ENCODE measurements at places on chromosomes 4 and X.
A peak's percentile ranks its signal among the peaks of the same experiment; 100 is the strongest.

DNA sequence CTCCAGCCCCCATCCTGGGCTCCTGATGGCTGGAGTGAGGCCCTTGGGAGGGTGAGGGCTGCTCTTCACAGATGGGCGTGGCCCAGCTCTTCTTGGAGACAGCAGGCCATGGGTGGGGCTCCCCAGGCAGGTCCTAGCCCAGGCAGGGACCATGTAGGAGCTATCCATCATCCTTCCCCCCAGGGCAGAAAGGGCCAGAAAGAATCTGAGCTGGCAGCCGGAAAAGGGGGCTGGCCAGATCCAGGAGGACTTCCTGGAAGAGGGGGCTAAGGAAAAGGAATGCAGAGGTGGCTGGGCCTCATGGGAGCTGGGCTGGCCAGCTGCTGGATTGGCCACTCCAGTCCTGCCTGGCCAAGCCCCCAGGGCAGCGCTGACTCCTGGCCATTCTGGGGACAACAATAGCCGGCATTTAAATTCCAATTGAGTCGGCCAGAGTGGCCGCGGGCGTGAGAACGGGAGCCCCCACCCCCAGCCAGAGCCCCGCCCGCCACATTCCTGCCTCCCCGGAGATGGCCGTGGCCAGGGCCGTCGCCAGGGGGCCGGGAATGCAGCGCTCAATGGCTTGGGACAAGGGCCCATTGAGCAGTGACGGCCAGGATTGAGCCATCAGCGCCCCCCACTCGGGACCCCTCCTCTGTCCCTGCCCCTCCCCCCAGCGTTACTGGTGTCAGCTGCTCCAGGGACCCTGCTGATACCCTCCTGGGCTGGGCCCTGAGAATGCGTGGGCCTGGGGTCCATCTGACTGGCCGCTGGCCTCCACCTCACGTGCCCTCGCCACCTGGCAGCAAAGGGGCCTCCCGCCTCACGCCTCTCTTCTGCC, 15.1 kb upstream of the FGFR3 start:
- peak; percentile 53 for DNase-seq

- peak; percentile 54 for DNase-seq
These were observed 16.3 kb downstream of the PROM1 start for GRCh38 chr4:16067515-16067914.

DNA sequence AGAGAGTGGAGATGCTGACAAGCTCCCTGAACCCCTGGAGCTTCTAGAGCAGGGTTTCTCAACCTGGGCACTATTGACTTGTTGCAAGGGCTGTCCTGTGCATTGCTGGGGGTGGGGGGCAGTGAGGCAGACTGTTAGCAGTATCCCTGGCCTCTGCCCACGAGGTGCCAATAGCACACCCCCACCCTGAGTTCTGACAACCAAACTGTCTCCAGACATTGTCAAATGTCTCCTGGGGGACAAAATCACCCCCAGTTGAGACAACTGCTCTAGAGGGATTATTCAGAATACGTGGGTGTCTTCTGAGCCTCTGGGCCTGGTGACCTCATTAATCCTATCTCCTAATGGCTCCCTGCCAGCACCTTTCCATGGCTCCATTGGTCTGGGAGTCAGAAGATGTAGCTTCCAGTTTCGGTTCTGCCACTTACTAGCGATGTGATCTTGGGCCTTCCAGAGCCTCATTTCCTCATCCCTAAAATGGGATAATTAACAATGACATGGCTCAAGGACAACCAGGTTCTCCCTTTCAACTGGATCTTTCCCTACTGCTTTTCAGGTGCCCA, 17.6 kb upstream of the PJA1 start:
- no peak for DNase-seq

- no peak for DNase-seq
These were observed 241.3 kb downstream of the CFAP299 start for GRCh38 chr4:80576796-80577195.

- no peak for DNase-seq
These were observed 459.7 kb upstream of the FAT1 start for GRCh38 chr4:187183346-187183745.

DNA sequence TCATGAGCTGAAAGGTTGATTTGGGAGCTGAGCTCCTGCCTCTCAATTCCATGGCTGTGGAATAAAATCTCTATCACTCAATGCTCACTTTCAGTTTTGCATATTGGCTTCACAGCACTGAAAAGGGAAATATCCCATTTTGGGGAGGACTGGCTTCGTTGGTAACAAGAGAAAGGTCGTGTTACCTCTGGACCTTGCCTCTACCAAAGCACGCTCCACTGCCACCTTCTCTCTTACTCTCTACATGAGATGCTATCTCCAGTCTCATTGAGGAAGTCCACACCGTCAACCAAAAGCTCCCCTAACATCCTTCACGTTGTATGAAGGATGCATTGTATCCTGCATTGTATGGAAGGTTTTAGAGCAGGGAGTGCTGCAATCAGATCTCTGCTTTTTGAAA, 195.0 kb upstream of the LDB2 start:
- no peak for DNase-seq

DNA sequence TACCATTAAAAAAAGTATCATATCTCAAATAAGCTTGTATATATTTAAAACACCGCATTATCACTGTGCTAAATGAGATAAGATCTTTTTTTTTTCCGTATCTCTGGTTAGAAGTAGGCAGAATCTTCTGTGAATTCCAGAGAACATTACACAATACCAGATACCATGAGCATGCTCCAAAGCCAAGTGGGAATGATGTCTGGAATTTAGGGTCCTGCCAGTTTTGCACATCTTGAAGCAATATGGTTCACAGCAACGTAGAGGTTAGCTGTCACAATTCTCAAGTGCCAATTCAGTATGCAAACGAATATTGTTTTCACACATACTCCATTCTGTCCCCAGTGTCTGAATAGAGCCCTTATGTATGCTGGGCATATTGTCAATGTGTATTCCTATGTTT, 127.5 kb upstream of the NEIL3 start:
- no peak for DNase-seq

GRCh38 chr4:17082186-17082585, 183.7 kb upstream of the LDB2 start:
- no peak for DNase-seq

GRCh38 chrX:79409657-79410056, 42.5 kb upstream of the ITM2A start:
- DNase-seq: no peak

DNA sequence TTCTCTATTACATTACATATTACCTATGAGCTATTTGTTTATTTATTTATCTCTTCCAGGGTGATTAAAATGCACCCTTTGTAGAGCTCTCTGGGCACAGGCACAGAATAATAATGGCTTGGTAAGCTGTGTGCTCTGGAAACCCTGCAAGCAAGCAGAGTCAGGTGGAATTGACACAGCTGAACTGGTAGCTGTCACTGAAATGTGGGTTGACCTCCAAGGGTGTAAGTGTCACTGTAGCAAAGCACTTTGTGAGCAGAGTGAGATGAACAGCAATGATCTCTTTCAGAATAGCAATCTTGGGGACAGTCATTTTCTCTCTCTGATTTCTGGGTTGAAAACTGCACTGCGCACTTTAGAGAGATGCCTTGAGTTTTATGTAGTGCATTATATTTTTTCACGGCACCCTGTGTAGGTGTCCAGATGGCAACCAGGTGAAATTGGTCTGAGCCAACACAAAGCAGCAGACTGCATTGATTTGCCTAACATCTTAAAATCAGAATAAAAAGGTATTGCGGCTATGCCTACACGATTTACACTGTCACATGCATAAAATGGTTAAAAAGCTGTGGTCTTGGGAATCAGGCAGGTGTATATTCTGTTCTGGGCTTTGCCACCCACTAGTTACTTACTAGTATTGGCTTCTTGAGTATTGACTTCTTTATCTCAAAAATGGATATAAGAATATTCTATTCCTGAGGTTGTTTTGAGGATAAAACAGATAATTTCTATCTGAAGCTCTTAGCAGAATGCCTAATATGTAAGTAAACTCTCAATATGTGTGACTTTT, 450.3 kb downstream of the RAPGEF2 start:
- DNase-seq: no peak

GRCh38 chr4:7864685-7865084, 75.0 kb downstream of the AFAP1 start:
- no peak for DNase-seq
